Stimulated activated CD8-positive, alpha-beta memory T cell treated with anti-CD3 and anti-CD28 coated beads, Interleukin-2, amount 100 ng/mL, for 48 hours (primary cell): ENCODE measurements at places on chromosomes 6 and 20.

DNA sequence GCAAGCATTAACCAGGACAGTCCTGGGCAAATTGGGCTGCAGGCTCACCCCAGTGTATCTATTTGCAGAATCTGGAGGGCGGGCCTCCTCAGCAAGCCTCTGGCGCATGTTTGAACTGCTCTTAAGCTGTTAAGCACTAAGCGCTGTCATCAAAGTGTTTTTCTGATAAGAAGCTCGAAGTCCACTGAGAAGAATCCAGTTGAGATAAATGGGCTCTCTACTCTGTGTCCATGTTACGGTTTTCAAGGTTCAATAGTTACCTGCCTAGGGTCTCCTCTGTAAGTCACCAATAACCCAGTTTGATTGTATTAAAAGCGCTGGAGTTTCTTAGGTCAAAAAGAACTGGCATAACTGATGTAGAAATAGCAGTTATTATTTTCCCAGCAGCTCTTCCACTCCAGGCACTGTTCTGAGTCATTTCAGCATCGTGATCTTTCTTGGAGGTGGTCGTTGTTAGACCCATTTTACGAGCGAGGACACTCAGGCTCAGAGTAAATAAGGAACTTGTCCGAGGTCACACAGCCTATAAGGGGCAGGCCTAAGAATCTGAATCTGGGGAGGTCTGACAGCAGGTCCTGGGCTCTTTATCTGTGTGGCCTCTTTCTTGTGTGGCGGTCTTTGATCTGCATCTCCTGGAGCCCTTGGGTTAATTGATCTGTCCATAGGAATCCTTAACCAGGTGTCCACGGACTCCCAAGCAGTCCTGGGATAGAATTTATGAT lies 207.4 kb upstream of the ZNF217 start:
- DNase-seq, result no peak

DNA sequence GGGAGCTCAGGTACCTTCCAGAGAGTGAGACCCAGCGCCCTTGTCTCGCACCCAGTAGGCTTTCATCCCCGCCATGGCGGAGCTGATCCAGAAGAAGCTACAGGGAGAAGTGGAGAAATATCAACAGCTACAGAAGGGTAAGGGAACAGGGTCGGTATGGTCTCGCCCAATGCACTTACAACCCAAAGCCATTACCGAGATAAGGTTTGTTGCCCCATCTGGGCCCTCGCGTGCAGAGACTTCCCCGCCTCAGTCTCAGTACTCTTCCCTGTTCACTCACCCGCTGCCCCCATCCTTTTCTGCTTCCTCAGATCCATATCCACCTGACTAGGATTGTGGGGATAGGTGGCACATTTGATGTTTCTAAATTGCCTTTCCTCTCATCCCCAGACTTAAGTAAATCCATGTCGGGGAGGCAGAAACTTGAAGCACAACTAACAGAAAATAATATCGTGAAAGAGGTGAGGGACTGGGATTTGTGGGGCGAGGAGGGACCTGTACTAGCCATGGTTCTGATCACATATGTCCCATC lies 449 bp downstream of the PFDN6 start:
- DNase-seq, result no peak

- no peak for DNase-seq
Observed at GRCh38 chr6:13679996-13680395, 31.6 kb downstream of the RANBP9 start.

GRCh38 chr6:89339565-89339964 lies 13.0 kb downstream of the UBE2J1 start:
- DNase-seq, result no peak

- no peak for DNase-seq
Observed at GRCh38 chr6:124203812-124204167, 400.1 kb downstream of the NKAIN2 start.

- no peak for DNase-seq
Observed at GRCh38 chr6:37007340-37008043, 2.0 kb downstream of the FGD2 start.

DNA sequence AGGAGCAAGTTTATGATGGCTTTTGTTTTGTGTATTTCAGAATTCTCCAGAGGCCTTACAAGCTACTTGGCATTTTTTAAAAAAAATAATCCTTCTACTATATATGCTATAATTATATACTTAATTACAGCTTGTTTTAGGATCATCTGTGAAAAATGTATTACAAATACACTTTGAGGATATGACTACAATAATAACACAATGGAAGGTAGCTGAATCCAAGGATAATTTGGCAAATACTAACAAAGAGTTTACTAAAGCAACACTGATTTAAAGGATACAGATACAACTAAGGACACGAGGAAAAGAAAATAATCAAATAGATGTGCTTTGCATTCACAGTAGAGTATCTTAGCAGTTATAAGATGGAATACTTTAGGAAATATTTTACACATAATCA lies 381.9 kb upstream of the CITED2 start:
- DNase-seq, result no peak

GRCh38 chr20:665276-665675 lies 10.3 kb downstream of the SCRT2 start:
- no peak for DNase-seq

DNA sequence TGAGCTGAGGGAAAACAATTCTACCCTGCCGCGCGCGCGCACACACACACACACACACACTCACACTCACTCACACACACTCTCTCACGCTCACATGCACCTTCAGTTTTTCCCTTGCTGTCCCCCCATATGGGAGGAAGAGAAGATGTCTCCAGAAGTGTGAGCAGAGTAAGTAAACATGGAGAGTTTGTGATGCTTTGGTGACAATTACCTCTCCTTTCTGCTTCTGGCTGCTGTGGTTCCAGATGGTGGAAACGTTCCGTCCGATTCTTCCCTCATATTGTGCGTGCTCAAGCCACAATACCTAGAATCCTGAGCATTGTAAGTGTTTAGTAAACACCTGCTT lies 86.7 kb downstream of the LINC00237 start:
- no peak for DNase-seq

GRCh38 chr6:84967965-84968364 lies 203.6 kb upstream of the TBX18 start:
- no peak for DNase-seq

- DNase-seq, result no peak
Observed at GRCh38 chr6:137240168-137240567, 21.0 kb upstream of the IFNGR1 start.

- no peak for DNase-seq
Observed at GRCh38 chr6:2038092-2038491, 207.3 kb downstream of the GMDS start.

- DNase-seq, result no peak
Observed at GRCh38 chr6:113385020-113385431, 472.1 kb upstream of the MARCKS start.

- no peak for DNase-seq
Observed at GRCh38 chr20:9207253-9207652, 138.4 kb downstream of the PLCB4 start.

- DNase-seq, result peak; percentile 13
Observed at GRCh38 chr20:60921022-60921622, 330.9 kb upstream of the CDH4 start.

GRCh38 chr6:81876971-81877370 lies 124.5 kb upstream of the TENT5A start:
- no peak for DNase-seq

- DNase-seq, result no peak
Observed at GRCh38 chr6:113447088-113447831, 409.9 kb upstream of the MARCKS start.

GRCh38 chr6:145569140-145569539 lies 166.2 kb downstream of the EPM2A start:
- no peak for DNase-seq

GRCh38 chr6:149988550-149989346 lies 25.0 kb downstream of the ULBP1 start:
- no peak for DNase-seq

GRCh38 chr20:58700823-58701222 lies 8.2 kb downstream of the NPEPL1 start:
- DNase-seq, result no peak

GRCh38 chr20:51886341-51886740 lies 84.0 kb upstream of the SALL4 start:
- DNase-seq, result no peak

- no peak for DNase-seq
Observed at GRCh38 chr6:149470948-149471347, 13.9 kb downstream of the ZC3H12D start.

GRCh38 chr20:12936020-12936419 lies 72.8 kb upstream of the SPTLC3 start:
- DNase-seq, result no peak

DNA sequence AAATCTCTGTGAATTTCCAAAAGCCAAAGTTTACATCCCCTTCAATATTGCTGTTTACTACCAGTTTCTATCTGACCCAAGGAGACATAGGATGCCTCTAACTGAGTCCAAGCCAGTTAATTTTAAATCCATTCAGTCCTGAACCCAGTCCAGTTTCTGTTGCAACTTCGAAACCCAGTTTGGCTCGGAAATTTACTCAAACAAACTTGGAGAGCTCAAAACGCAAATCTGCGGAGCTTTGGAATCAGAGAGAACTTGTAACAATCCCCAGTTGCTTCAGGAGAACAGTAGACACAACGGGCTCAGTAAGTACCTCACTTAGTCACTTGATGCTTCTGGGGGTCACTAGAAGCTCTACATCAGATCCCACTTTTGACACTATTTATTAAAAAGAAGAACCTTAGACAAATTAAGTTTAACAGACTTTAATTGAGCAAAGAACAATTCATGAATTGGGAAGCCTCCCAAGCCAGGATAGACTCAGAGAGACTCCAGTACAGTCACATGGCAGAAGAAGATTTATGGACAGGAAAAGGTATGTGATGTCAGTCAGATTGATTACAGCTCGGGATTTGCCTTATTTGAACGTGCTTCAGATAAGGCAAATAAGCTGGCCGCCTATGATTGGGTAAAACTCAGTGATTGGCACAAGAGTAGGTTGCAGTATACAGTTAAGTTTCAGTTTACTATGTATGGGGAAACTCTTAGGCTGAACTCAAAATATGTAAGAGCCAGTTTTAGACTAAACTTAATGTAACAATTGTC lies 118.0 kb downstream of the RFPL4B start:
- DNase-seq, result no peak

GRCh38 chr20:10487142-10488136 lies 52.3 kb downstream of the SLX4IP start:
- no peak for DNase-seq

GRCh38 chr20:61426352-61426751 lies 174.3 kb downstream of the CDH4 start:
- DNase-seq, result no peak

GRCh38 chr6:27065183-27065582 lies 182.3 kb upstream of the PRSS16 start:
- no peak for DNase-seq

DNA sequence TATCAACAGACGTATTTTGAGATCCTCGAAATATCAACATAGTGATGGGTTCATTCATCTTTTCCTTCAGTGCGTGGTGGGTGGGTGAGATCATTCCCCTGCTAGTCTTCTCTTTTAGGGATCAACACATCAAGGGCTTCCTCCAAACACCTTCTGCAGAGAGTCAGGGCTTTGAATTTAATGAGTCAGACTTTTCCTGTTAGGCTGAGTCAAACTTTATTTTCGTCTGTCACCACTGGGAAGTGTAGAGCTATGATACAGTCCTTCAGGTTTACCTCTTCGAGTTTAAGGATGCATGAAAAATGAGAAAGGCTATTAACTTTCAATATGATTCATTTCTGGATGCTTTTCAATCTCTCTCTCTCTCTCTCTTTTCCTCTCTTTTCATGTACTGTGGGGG lies 189.1 kb downstream of the BMP2 start:
- no peak for DNase-seq

- DNase-seq, result no peak
Observed at GRCh38 chr6:4581468-4582385, 194.5 kb upstream of the CDYL start.

DNA sequence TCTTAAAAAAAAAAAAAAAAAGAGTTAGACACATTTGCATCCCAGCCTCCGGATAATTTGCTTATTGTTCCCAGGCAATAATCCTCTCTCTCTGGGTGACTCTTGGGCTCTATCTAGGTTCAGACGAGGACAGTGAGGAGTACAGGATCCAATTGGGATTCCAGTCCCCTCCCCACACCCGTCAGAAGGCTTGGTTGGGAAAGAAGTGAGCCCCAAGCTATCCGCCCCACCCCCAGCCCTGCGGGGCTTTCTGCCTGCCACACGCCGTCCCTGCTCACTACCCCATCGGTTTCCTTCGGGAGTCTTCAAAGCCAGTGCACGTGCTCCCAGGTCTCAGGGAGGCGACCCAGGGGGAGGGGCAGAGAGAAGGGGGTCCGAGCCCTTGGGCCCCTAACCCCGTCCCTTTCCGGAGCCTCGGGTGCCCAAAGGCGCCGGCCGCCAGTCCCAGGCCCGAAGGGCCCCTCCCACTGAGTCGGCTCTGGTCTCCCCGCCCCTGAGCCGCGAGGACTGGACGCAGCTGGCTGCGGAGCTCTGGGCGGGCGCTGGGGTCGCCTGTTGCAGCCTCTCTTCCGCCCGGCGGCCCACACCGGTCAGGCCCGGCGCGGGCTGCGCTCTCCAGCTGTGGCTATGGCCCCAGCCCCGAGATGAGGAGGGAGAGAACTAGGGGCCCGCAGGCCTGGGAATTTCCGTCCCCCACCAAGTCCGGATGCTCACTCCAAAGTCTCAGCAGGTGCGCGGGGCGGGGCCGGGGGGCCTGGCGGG lies 2.5 kb downstream of the MYMX start:
- DNase-seq, result no peak

- DNase-seq, result no peak
Observed at GRCh38 chr6:90131614-90132423, 164.8 kb downstream of the BACH2 start.

DNA sequence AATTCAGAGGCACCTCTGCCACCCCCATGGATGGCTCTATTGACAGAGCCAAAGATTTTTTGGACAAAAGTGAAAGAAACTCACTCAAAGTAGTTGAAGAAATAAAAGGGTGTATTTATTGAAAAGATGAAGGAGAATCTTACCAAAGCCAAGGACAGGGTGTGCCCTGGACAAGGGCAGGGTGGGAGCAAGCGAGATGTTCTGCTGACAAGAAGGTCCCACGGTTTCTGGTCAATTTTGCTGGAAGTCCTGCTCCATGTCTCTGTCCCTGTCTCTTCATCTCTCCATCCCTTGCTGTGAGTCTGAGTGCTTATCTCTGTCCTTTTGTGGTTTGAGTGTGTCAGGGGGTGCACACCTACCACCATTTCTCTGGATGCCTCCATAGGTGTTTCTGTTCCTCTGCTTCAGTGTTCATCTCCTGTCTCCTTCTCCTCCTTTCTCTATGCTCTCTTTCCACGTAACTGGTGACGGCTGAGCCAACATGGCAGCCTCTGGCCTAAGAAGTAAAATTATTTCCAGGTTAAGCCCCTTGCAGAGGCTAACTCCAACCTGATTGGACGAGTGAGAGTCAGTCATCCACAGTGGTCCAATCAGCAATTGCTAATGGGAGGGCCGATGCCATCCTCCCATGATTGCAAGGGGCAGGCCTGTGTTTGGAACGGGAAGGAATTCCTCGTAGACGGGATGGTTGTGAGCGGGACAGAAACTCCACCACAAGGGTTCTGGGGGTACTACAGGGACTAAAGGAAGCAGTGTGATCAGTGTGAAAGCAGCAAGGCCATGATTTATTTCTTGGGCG lies 502.1 kb upstream of the CDH4 start:
- no peak for DNase-seq

DNA sequence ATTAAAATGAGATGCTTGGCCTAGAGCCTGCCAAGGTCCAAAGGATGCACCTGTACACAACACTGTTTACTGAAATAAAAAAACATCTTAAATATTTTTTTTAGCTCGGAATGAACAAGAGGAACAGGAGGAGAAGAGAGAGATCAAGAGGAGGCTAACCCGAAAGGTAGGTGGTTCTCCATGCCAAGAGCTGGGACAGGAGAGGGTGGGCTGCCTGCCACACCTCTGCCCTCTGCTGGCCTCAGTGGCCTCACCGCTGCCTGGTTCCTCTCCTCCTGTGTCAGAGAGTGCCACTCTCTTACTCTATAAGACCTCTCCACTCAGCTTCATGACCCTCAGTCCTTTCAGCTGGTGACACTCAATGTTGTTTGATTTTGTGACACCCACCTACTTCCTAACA lies 50.2 kb downstream of the TBC1D7 start:
- no peak for DNase-seq
